Pericardium fibroblast (primary cell): ENCODE measurements at places on chromosomes 4 and X. TPM values are rescaled to one million over a fixed set of nuclear protein-coding genes. Genes with fewer than 3 reads are reported as not detected.

EDNRA gene
- total RNA-seq, result 5.8 and 34.5 TPM in 2 replicates

MAGEA3 gene
- total RNA-seq, result not detected in 2 replicates

RHOXF2 gene
- total RNA-seq, result not detected in 2 replicates

ERCC6L gene
- 0.09 TPM in 1 of 2 replicates, not detected in the other for total RNA-seq

SH3D19 gene
- total RNA-seq, result 132 and 230 TPM in 2 replicates

CD40LG gene
- total RNA-seq, result not detected in 2 replicates

PFKFB1 gene
- total RNA-seq, result 0.23 and 0.43 TPM in 2 replicates

PDE6B gene
- total RNA-seq, result 1.4 and 7.6 TPM in 2 replicates

SYTL5 gene
- 0.35 TPM in 1 of 2 replicates, not detected in the other for total RNA-seq

RIBC1 gene
- total RNA-seq, result 0.17 TPM in 1 of 2 replicates, not detected in the other

RBMXL3 gene
- not detected in 2 replicates for total RNA-seq

RASGEF1B gene
- 1.1 TPM in 1 of 2 replicates, not detected in the other for total RNA-seq

GPRIN3 gene
- 0.34 and 0.47 TPM in 2 replicates for total RNA-seq

PRPS2 gene
- total RNA-seq, result 18.0 and 64.5 TPM in 2 replicates

RAI2 gene
- total RNA-seq, result 0.12 and 1.2 TPM in 2 replicates

TEX13D gene
- total RNA-seq, result not detected in 2 replicates

BGN gene
- total RNA-seq, result 135 and 164 TPM in 2 replicates

TSPYL2 gene
- 10.0 and 10.4 TPM in 2 replicates for total RNA-seq

C4orf54 gene
- 0.09 TPM in 1 of 2 replicates, not detected in the other for total RNA-seq

DOCK11 gene
- total RNA-seq, result 49.1 and 94.3 TPM in 2 replicates

EXOC1L gene
- not detected in 2 replicates for total RNA-seq

IL9R gene
- not detected in 2 replicates for total RNA-seq

NAA11 gene
- total RNA-seq, result not detected in 2 replicates

CENPVL2 gene
- not detected in 2 replicates for total RNA-seq

PABPC5 gene
- total RNA-seq, result 1.8 and 2.8 TPM in 2 replicates

PPEF2 gene
- total RNA-seq, result not detected in 2 replicates

UBQLN2 gene
- total RNA-seq, result 17.5 and 18.0 TPM in 2 replicates

CCNB3 gene
- under 0.01 TPM in 1 of 2 replicates, not detected in the other for total RNA-seq

SYP gene
- total RNA-seq, result 0.23 and 1.4 TPM in 2 replicates

ZMYM3 gene
- 16.3 and 19.0 TPM in 2 replicates for total RNA-seq

ARL9 gene
- not detected in 2 replicates for total RNA-seq

SPOCK3 gene
- 0.82 TPM in 1 of 2 replicates, not detected in the other for total RNA-seq

RPL36A gene
- 335 and 700 TPM in 2 replicates for total RNA-seq

NAT8L gene
- total RNA-seq, result 0.23 and 0.26 TPM in 2 replicates

PNMA6E gene
- total RNA-seq, result not detected in 2 replicates

NLGN4X gene
- 1.1 and 1.3 TPM in 2 replicates for total RNA-seq

BMPR1B gene
- 0.70 and 1.8 TPM in 2 replicates for total RNA-seq

CT45A3 gene
- not detected in 2 replicates for total RNA-seq

STAP1 gene
- not detected in 2 replicates for total RNA-seq

CTAG1A gene
- total RNA-seq, result not detected in 2 replicates

MTTP gene
- total RNA-seq, result under 0.01 TPM in 1 of 2 replicates, not detected in the other

COL25A1 gene
- total RNA-seq, result 0.09 TPM in 1 of 2 replicates, not detected in the other

BTC gene
- 0.09 TPM in 1 of 2 replicates, not detected in the other for total RNA-seq

MAB21L2 gene
- under 0.01 TPM in 1 of 2 replicates, not detected in the other for total RNA-seq

UGT8 gene
- total RNA-seq, result not detected in 2 replicates
